Sigmoid colon (tissue), 7 donors: ENCODE measurements at places on chromosomes 3 and 15. TPM values are rescaled to one million over a fixed set of nuclear protein-coding genes. Genes with fewer than 3 reads are reported as not detected.

DNA sequence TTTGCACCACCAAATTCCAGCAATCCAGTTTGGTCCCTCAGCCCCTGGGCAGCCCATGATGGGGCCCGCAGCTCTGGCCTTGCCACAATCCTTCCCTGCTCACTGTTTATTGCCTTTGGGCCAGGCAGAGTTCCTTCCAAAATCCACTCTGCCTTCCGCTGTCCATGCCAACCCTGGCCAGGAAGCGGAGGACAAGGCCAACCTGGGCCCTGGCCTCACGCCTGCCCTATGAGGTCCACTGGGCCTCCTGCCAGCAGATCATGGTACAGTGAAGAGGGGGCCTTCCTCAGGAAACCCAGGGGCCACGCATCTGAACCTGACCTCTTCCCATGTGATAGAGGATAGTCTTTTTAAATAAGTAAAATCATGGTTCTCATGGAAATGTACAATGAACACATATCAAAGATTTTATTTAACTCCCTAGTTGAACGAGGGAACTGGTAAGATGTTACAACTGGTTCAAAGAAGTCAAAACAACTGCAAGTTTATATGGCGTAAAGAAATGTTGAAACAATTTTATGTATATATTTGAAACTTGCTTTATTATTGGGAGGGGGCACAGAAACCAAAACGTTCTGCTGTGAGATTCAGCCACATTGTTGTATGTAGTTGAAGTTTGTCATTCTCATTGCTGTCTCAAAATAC is 95.8 kb upstream of the TNFAIP8L3 start:
- no peaks in the 10 kb centered on the region for H3K27me3 ChIP-seq
- DNase-seq = no peak
- H3K36me3 ChIP-seq = no peaks in the 10 kb centered on the region
- H3K4me1 ChIP-seq = peaks cover 7% of the 10 kb centered on the region
- no peak overlapping the region for H3K27ac ChIP-seq

- no peaks in the 10 kb centered on the region for H3K27me3 ChIP-seq
- H3K36me3 ChIP-seq = peaks cover 6% of the 10 kb centered on the region
- H3K4me3 ChIP-seq = no peak overlapping the region
- peaks cover 7% of the 10 kb centered on the region for H3K4me1 ChIP-seq
- H3K27ac ChIP-seq = no peak overlapping the region
Measured at GRCh38 chr3:123526474-123526873, 58.4 kb downstream of the HACD2 start.

- H3K27ac ChIP-seq = peak overlapping the region; percentile 74
- H3K27me3 ChIP-seq = no peaks in the 10 kb centered on the region
- no peak for DNase-seq
- H3K4me3 ChIP-seq = no peak overlapping the region
Measured at GRCh38 chr15:100174904-100175275, 166.9 kb downstream of the ADAMTS17 start.

GRCh38 chr3:72171463-72171881 is 386.5 kb upstream of the PROK2 start:
- H3K4me1 ChIP-seq = peaks cover 34% of the 10 kb centered on the region
- DNase-seq = no peak
- H3K4me3 ChIP-seq = no peak overlapping the region
- H3K27me3 ChIP-seq = no peaks in the 10 kb centered on the region
- H3K27ac ChIP-seq = peak overlapping the region; percentile 89
- no peaks in the 10 kb centered on the region for H3K36me3 ChIP-seq

DNA sequence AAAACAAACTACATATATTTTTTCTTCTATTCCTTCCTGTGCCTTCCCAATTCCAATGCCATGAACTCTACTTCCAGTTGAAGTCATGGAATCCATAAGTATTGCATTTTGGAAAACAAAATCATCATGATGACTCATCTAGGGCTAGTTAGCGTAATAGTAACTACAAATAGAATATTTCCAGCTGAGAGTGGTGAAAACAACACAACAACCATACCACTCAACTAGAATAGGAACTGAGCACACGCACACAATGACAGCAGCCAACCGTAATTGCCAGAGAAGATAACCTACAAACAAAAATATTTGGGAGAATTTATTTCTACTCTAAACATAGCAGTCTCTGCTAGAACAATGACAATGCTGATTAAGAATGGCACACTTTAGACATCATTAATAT is 225.9 kb downstream of the FGF12 start:
- H3K4me1 ChIP-seq = no peaks in the 10 kb centered on the region
- no peaks in the 10 kb centered on the region for H3K36me3 ChIP-seq
- no peak for DNase-seq
- no peak overlapping the region for H3K4me3 ChIP-seq
- no peaks in the 10 kb centered on the region for H3K27me3 ChIP-seq
- H3K27ac ChIP-seq = no peak overlapping the region

- H3K4me3 ChIP-seq = no peak overlapping the region
- H3K27me3 ChIP-seq = no peaks in the 10 kb centered on the region
- H3K4me1 ChIP-seq = no peaks in the 10 kb centered on the region
- H3K27ac ChIP-seq = no peak overlapping the region
Measured at GRCh38 chr3:67083277-67083676, 85.2 kb downstream of the KBTBD8 start.

DNA sequence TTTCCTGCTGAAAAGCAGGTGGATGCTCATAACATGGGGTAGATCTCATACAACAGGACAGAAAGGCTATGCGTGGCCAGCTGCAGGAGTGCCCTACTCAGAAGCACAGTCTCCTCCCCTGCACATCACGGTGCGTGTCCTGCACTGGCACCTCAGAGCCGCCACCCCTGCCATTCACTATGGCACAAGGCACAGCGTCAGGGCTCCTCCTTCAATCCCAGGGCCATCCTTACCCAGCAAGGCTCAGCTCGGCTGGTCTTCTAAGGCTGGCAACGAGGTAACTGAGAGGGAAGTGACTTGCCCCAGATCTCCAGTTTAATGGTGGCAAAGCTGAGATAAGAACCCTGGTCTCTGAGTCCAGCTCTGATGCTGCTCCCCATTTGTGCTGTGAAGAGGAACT is 97.1 kb downstream of the CPN2 start:
- H3K27me3 ChIP-seq = no peaks in the 10 kb centered on the region
- H3K4me3 ChIP-seq = no peak overlapping the region
- H3K36me3 ChIP-seq = no peaks in the 10 kb centered on the region
- no peak overlapping the region for H3K27ac ChIP-seq
- H3K4me1 ChIP-seq = peaks cover 24% of the 10 kb centered on the region

Gene NIPA2
- total RNA-seq = 25.5 TPM

Gene STAC
- total RNA-seq = 39.6 TPM

Gene SLC12A6
- 17.5 TPM for total RNA-seq

GRCh38 chr15:74977599-74977998 is 17.8 kb upstream of the SCAMP5 start:
- H3K4me1 ChIP-seq = no peaks in the 10 kb centered on the region
- no peaks in the 10 kb centered on the region for H3K27me3 ChIP-seq

GRCh38 chr3:101195951-101196713 is 124.2 kb downstream of the IMPG2 start:
- no peak for DNase-seq
- H3K27ac ChIP-seq = no peak overlapping the region
- H3K27me3 ChIP-seq = no peaks in the 10 kb centered on the region

DNA sequence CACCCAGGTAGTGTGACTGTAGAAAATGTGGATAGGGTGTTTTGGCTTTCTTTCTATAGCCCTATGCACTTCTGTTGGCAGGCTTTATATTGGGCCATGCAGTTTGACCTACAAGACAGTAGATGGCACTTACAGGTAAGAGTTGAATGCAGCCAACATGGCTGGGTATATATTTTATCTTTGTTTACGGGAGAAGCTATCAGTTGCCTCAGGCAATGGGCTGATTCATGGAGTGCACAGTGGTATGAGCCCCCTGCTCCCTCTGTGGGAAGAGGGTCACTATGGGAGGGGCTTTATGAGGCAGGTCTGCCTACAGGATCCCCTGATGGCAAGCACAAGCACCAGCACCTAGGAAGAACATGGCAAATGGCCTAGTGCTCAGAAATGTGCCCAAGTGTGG is 301.2 kb upstream of the CDIN1 start:
- no peaks in the 10 kb centered on the region for H3K36me3 ChIP-seq
- no peak for DNase-seq
- no peaks in the 10 kb centered on the region for H3K27me3 ChIP-seq
- no peaks in the 10 kb centered on the region for H3K4me1 ChIP-seq
- no peak overlapping the region for H3K27ac ChIP-seq

DNA sequence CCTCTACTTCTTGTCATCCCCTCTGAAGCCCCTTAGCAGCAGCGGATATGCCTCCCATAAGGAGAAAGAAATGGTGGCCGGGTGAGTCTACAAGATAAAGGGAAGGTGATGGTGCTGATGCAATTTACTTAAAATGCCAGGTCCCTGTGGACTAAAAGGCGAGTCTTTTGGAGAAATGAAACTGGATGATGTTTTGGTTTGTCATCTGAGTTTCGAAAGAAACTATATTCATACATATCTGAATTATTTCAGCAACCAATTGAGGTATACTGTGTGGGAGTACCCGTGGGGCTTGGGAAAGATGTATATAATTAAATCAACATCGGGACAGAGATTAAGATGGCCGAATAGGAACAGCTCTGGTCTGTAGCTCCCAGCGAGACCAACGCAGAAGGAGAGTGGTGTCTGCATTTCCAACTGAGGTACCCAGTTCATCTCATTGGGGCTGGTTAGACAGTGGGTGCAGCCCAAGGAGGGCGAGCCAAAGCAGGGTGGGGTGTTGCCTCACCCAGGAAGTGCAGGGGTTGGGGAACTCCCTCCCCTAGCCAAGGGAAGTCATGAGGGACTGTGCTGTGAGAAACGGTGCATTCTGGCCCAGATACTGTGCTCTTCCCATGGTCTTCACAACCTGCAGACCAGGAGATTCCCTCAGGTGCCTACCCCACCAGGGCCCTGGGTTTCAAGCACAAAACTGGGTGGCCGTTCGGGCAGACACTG is 210.6 kb upstream of the CHRM5 start:
- no peak for DNase-seq
- H3K27me3 ChIP-seq = no peaks in the 10 kb centered on the region
- no peak overlapping the region for H3K4me3 ChIP-seq

Gene DNAH12
- total RNA-seq = not detected

- peaks cover 7% of the 10 kb centered on the region for H3K36me3 ChIP-seq
- H3K4me1 ChIP-seq = no peaks in the 10 kb centered on the region
- DNase-seq = no peak
- no peak overlapping the region for H3K4me3 ChIP-seq
Measured at GRCh38 chr3:149031096-149031495, 39.8 kb downstream of the GYG1 start.

- no peak for DNase-seq
- no peaks in the 10 kb centered on the region for H3K36me3 ChIP-seq
- no peaks in the 10 kb centered on the region for H3K27me3 ChIP-seq
- no peak overlapping the region for H3K4me3 ChIP-seq
Measured at GRCh38 chr3:170532573-170532972, 53.3 kb downstream of the SLC7A14 start.

DNA sequence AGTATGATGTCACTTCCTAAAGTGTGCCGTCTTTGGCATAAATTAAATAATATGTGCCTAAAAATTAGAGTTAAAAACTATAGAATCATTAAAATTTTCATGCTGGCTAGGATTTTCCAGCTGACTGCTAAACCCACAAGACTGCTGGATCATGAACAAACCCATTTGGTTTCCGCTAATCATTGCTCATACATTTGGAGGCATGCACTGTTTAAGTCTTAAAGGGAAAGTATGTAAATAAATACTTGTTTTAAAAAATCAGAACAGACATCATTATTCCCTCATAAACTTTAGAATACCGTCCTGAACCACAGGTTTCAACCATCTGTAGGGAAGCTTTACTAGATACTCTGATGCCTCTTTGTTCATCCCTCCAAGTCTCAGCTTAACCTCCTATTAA is 26.5 kb downstream of the ATP6V1A start:
- no peak overlapping the region for H3K4me3 ChIP-seq
- no peak for DNase-seq
- H3K36me3 ChIP-seq = no peaks in the 10 kb centered on the region

Gene CAMK1
- 57.0 TPM for total RNA-seq

- no peak overlapping the region for H3K4me3 ChIP-seq
- H3K27me3 ChIP-seq = no peaks in the 10 kb centered on the region
- no peak for DNase-seq
- H3K36me3 ChIP-seq = no peaks in the 10 kb centered on the region
Measured at GRCh38 chr15:58285212-58285920, 146.4 kb upstream of the LIPC start.

Gene C3orf18
- total RNA-seq = 18.2 TPM

Gene RARB
- 18.5 TPM for total RNA-seq

Gene SV2B
- 3.1 TPM for total RNA-seq

Gene NLGN1
- 28.5 TPM for total RNA-seq

GRCh38 chr3:29503958-29504357 is 223.1 kb downstream of the RBMS3 start:
- peak; percentile 80 for DNase-seq
- H3K27me3 ChIP-seq = no peaks in the 10 kb centered on the region
- H3K4me1 ChIP-seq = peaks cover 18% of the 10 kb centered on the region
- H3K27ac ChIP-seq = peak overlapping the region; percentile 63
- no peak overlapping the region for H3K4me3 ChIP-seq
- no peaks in the 10 kb centered on the region for H3K36me3 ChIP-seq
